ENCODE measurements at places on chromosomes 5 and 9. TPM values are rescaled to one million over a fixed set of nuclear protein-coding genes. Genes with fewer than 3 reads are reported as not detected.

- H3K4me1 ChIP-seq = no peaks in the 10 kb centered on the region
- no peak overlapping the region for H3K27ac ChIP-seq
- no peaks in the 10 kb centered on the region for H3K27me3 ChIP-seq
- no peak for DNase-seq
- no peak overlapping the region for H3K4me3 ChIP-seq
These were observed 118.2 kb upstream of the TXNDC8 start for GRCh38 chr9:110455860-110456259.

The FOXD4L4 gene
- total RNA-seq = 0.04 TPM

DNA sequence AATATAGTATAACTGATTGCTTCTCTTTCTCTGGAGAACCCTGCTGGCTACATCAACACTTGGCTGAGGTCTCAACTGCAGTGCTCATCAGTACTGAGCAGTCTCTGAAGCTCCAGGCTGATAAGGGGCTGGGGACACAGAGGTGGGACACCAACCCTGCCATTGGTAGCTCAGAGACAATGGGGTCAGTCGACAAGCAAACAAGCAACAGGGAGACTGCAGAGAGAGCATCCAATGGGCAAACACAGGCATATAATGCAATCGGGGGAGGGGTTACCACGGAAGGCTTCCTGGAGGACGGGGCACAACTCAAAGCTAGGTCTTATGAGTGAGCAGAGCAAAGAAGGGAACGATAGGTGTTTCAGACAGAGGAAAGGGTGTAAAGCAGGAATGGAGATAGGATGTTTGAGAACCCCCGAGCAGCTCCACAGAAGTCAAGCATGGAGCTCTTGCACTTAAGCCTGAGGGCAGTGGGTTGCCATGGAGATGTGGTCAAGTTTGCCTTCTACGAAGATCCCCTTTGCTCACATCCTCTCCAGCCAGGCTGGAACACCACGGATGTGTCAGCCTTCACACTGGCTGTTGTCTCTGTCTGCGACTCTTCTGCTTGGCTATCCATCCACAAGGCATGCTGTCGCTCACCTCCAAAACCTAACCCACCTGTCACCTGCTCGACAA is 21.5 kb upstream of the AKNA start:
- no peaks in the 10 kb centered on the region for H3K36me3 ChIP-seq
- no peaks in the 10 kb centered on the region for H3K27me3 ChIP-seq
- H3K27ac ChIP-seq = no peak overlapping the region
- no peak for DNase-seq
- no peak overlapping the region for H3K4me3 ChIP-seq

- no peak overlapping the region for H3K4me3 ChIP-seq
- H3K27me3 ChIP-seq = peaks cover 49% of the 10 kb centered on the region
- no peak for DNase-seq
- no peaks in the 10 kb centered on the region for H3K36me3 ChIP-seq
- no peak overlapping the region for H3K27ac ChIP-seq
These were observed 1.0 kb upstream of the RASGRF2 start for GRCh38 chr5:80959138-80959537.

DNA sequence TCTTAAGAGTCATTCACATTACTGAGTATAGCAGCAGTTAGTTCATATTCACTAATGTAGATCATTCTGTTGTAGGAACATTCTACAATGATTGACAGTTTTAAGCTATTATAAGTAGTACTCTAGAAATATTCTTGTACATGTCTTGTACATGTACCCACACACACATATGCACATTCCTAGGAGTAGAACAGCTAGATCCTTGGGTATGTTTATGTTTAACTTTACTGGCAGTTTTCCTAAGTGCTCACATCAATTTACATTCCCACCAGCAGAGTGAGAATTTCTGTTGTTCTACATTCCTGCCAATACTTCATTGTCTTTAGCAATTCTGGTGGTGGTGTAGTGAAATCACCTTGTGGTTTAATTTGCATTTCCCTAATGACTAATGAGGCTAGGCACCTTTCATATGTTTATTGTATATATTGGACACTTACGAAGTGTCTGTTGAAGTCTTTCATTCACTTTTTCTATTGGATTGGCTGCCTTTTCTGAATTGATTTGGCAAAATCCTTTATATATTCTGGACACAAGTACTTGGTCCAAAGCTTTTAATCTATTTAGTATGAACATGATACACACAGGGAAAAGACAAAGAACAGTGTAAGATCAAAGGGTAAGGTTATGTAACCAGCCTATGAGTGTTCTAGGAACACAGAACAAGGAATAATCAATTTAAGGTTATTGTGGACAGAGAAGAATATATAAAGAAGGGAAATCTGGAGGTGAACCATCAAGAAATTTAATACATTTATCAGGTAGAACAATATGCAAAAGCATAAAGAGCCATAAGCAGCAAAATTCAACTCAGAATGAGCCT is 95.6 kb downstream of the MLLT3 start:
- DNase-seq = no peak
- no peaks in the 10 kb centered on the region for H3K36me3 ChIP-seq
- H3K27me3 ChIP-seq = no peaks in the 10 kb centered on the region

- peak overlapping the region; percentile 86 for H3K4me3 ChIP-seq
- H3K36me3 ChIP-seq = no peaks in the 10 kb centered on the region
- H3K27me3 ChIP-seq = peaks cover 2% of the 10 kb centered on the region
- H3K27ac ChIP-seq = peak overlapping the region; percentile 94
- DNase-seq = peak; percentile 90
These were observed 10.9 kb downstream of the PTCH1 start for GRCh38 chr9:95505717-95506427.

The ADAMTS19 gene
- 39.6 TPM for total RNA-seq

- no peak for DNase-seq
- peaks cover 51% of the 10 kb centered on the region for H3K4me1 ChIP-seq
These were observed 36.6 kb downstream of the COL5A1 start for GRCh38 chr9:134678206-134678605.

GRCh38 chr9:107388890-107389289 is 100.7 kb downstream of the KLF4 start:
- no peaks in the 10 kb centered on the region for H3K27me3 ChIP-seq
- peak; percentile 87 for DNase-seq
- H3K27ac ChIP-seq = no peak overlapping the region
- H3K4me1 ChIP-seq = peaks cover 22% of the 10 kb centered on the region
- no peaks in the 10 kb centered on the region for H3K36me3 ChIP-seq

GRCh38 chr9:7298123-7298522 is 501.5 kb downstream of the DMAC1 start:
- H3K4me1 ChIP-seq = no peaks in the 10 kb centered on the region
- peak; percentile 41 for DNase-seq
- H3K27ac ChIP-seq = no peak overlapping the region
- H3K27me3 ChIP-seq = no peaks in the 10 kb centered on the region

The SOX30 gene
- total RNA-seq = 0.09 TPM

- H3K4me3 ChIP-seq = no peak overlapping the region
- no peaks in the 10 kb centered on the region for H3K4me1 ChIP-seq
- no peaks in the 10 kb centered on the region for H3K36me3 ChIP-seq
- H3K27me3 ChIP-seq = no peaks in the 10 kb centered on the region
These were observed 155.0 kb upstream of the PRDM9 start for GRCh38 chr5:23352446-23352845.

- DNase-seq = no peak
- H3K27me3 ChIP-seq = no peaks in the 10 kb centered on the region
- H3K4me3 ChIP-seq = no peak overlapping the region
These were observed 114.1 kb upstream of the ELL2 start for GRCh38 chr5:96075579-96076289.

DNA sequence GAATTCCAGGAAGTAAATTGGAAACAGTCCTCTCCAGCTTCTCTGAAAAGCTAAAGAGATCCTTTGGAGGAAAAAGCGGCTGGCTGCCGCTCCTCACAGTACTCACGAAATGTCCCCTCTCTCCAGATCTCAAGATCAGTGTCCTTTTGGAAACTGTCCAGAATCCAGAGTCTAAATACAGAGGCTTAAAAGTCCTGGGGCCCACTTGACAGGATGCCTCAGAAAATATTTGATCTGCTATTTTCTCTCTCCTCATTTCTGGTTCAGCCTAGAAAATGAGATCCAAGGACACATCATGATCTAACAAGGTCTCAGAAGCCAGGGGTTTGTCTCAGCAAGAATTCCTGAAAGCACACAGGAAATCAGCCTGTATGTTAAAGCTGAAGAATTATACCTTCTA is 7.2 kb downstream of the C1QTNF2 start:
- H3K4me1 ChIP-seq = peaks cover 77% of the 10 kb centered on the region
- peaks cover 9% of the 10 kb centered on the region for H3K36me3 ChIP-seq
- no peak overlapping the region for H3K4me3 ChIP-seq
- H3K27ac ChIP-seq = peak overlapping the region; percentile 97
- DNase-seq = peak; percentile 97
- H3K27me3 ChIP-seq = no peaks in the 10 kb centered on the region

GRCh38 chr5:150789943-150790611 is 11.5 kb downstream of the SMIM3 start:
- H3K36me3 ChIP-seq = peaks cover under 1% of the 10 kb centered on the region
- H3K27ac ChIP-seq = no peak overlapping the region
- H3K27me3 ChIP-seq = no peaks in the 10 kb centered on the region
- no peak overlapping the region for H3K4me3 ChIP-seq

DNA sequence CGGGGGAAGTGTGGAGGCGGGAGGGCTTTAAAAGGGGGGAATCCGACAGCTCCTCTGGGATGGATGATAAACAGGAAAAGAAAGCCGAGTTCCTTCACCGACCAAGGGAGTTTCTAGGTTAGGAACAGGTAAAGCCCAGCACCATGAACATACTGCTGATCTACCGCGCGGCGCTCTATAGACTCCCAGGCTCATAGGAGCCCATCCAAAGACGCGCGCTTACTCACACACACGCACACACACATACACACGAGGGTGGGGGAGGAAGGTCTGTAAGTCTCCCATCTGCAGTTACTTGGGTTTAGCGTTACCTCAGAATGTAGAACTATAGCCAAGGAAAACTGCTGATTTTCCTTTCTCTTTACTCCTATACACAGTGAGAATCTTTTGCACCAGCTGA is 2.6 kb upstream of the GABRB2 start:
- peaks cover 21% of the 10 kb centered on the region for H3K4me1 ChIP-seq
- peaks cover 51% of the 10 kb centered on the region for H3K27me3 ChIP-seq
- H3K36me3 ChIP-seq = no peaks in the 10 kb centered on the region
- H3K4me3 ChIP-seq = peak overlapping the region; percentile 13
- no peak overlapping the region for H3K27ac ChIP-seq

GRCh38 chr5:58944221-58944620 is 361.3 kb downstream of the RAB3C start:
- no peaks in the 10 kb centered on the region for H3K36me3 ChIP-seq
- no peak for DNase-seq
- no peaks in the 10 kb centered on the region for H3K27me3 ChIP-seq
- peaks cover 3% of the 10 kb centered on the region for H3K4me1 ChIP-seq
- no peak overlapping the region for H3K27ac ChIP-seq

DNA sequence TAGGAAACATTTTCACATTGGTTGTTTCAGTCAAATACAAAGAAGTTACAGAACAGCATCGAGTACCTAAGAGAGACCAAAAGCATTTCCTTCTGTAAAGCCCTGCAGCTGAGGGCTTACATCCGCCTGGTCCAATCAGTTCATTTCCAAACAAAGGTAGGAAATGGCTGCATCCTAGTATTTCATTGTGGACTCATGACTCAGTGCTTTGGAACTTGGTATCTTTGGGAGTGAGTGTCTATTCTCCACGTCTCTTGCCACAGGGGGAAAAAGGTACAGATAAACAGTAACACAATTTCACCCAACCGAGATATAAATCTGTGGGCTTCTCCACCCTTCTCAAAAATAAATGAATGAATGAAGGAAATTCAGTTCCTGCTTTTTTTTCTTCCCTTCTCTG is 75.4 kb downstream of the NFIB start:
- H3K4me1 ChIP-seq = peaks cover 11% of the 10 kb centered on the region
- peaks cover 2% of the 10 kb centered on the region for H3K36me3 ChIP-seq
- H3K4me3 ChIP-seq = no peak overlapping the region
- H3K27ac ChIP-seq = peak overlapping the region; percentile 53
- peak; percentile 67 for DNase-seq

DNA sequence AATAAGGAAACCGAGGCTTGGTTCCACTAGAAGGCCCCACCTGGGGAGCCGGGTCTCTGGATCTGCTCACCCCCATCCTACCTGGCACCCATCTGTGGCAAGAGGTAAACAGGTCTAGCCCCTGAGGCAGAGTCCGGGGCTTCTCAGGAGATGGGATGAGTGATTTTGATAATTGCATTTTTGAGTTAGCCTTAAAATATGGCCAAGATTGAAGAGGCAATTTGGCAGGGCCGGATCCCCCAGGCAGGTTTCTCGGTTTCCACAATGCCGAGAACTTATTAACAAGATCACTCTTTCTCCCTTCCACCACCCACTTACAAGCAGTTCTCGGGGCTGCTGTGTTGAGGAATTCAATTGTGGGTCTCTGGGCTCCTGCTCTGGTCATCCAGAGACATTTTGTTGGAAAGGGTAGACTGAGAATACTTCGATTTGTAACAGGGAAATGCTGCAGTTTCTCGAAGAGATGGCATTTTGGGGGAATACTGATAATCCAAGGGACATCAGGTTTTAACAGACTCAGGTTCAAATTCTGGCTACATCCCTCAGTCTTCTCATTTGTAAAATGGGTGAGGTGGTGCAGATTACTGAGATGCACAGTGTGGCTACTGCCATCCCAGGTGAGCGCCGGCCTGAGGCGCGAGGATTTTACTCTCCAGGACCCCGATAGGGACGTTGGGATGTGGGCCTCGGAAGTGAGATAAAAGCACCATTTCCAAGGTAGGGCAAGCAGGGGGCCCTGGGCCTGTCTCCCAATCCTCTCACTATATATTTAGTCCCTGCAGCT is 194.2 kb downstream of the CDK5RAP2 start:
- no peak for DNase-seq
- no peak overlapping the region for H3K4me3 ChIP-seq
- H3K27me3 ChIP-seq = no peaks in the 10 kb centered on the region
- peaks cover 18% of the 10 kb centered on the region for H3K4me1 ChIP-seq
- no peak overlapping the region for H3K27ac ChIP-seq
- peaks cover 27% of the 10 kb centered on the region for H3K36me3 ChIP-seq

GRCh38 chr9:93658184-93658925 is 82.0 kb downstream of the PHF2 start:
- H3K4me3 ChIP-seq = no peak overlapping the region
- DNase-seq = no peak
- no peak overlapping the region for H3K27ac ChIP-seq
- no peaks in the 10 kb centered on the region for H3K4me1 ChIP-seq

DNA sequence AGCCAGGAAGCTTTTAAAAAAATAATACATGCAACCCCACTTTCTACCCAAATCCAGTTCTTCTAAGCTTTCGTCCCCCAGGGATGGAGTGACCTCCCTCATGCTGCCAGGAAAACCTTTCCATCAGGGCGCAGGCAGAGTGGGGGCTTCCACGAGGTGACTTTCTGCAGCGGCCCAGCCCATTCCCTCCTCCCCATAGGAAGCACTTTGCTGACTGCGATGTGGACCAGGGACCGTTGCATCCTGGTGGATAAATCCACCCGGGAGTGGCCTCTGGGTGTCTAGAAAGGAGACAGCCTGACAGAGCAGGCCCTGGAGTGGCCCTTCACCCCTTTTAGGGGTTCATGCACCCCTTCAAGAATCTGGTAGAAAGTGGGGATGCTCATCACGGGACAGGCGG is 1.6 kb downstream of the QRFP start:
- peaks cover 46% of the 10 kb centered on the region for H3K36me3 ChIP-seq
- no peak overlapping the region for H3K4me3 ChIP-seq
- H3K27ac ChIP-seq = no peak overlapping the region
- no peak for DNase-seq
